Endothelial cell (in vitro differentiated cells): ENCODE measurements at places on chromosomes 7 and 10. TPM values are rescaled to one million over a fixed set of nuclear protein-coding genes. Genes with fewer than 3 reads are reported as not detected.

GRCh38 chr7:137480401-137480800 lies 136.9 kb upstream of the PTN start:
- H3K27me3 ChIP-seq: no peaks in the 10 kb centered on the region
- DNase-seq: no peak
- H3K4me1 ChIP-seq: peaks cover 9% of the 10 kb centered on the region
- no peak overlapping the region for H3K4me3 ChIP-seq
- no peak overlapping the region for H3K27ac ChIP-seq

- peaks cover 11% of the 10 kb centered on the region for H3K36me3 ChIP-seq
- DNase-seq: no peak
- H3K4me3 ChIP-seq: no peak overlapping the region
- H3K4me1 ChIP-seq: no peaks in the 10 kb centered on the region
- H3K27ac ChIP-seq: no peak overlapping the region
These were observed 124.4 kb upstream of the TCERG1L start for GRCh38 chr10:131435760-131436457.

GRCh38 chr10:78900715-78901430 lies 167.9 kb upstream of the ZMIZ1 start:
- H3K4me3 ChIP-seq: no peak overlapping the region
- no peaks in the 10 kb centered on the region for H3K4me1 ChIP-seq
- no peak for DNase-seq

DNA sequence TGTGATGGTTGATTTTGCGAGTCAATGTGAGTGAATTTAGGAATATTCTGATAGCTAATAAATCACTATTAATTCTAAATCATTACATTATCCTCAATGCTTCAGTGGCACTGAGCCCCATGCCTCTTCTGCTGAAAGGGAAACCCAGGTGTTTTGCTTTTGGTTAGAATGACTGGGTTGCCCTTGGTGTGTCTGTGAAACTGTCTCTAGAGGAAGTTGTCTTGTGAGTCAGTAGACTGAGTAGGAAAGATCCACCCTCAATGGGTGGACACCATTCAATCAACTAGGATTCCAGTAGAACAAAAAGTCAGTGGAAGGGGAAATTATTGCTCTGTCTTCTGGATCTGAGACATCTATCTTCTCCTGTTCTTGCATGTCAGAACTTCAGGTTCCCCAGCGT lies 472.4 kb downstream of the ANKRD7 start:
- H3K4me1 ChIP-seq: no peaks in the 10 kb centered on the region
- H3K27me3 ChIP-seq: peaks cover 1% of the 10 kb centered on the region
- H3K36me3 ChIP-seq: no peaks in the 10 kb centered on the region
- H3K4me3 ChIP-seq: no peak overlapping the region
- DNase-seq: no peak
- H3K27ac ChIP-seq: no peak overlapping the region

DNA sequence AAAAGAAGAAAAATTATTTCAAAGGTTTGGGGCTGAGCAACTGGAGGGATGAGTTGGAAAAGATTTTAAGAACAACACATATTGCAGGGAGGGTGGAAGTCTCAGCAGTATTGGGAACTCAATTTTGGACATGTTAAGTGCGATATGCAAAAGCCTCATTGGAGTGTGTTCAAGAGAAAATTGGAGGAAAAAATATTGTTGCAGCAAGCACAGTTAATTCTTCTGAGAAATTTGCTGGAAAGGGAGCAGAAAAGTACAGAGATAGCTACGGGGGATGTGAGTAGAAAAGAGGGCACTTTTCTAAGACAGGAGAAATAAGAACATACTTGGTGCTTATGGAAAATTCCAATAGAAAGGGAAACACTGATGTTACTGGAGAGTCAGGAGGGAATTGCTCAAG lies 59.8 kb upstream of the MAGI2 start:
- DNase-seq: no peak
- no peak overlapping the region for H3K27ac ChIP-seq
- no peaks in the 10 kb centered on the region for H3K27me3 ChIP-seq
- H3K4me3 ChIP-seq: no peak overlapping the region

- DNase-seq: no peak
- H3K4me1 ChIP-seq: peaks cover 8% of the 10 kb centered on the region
- H3K36me3 ChIP-seq: no peaks in the 10 kb centered on the region
These were observed 136.7 kb downstream of the PLPP4 start for GRCh38 chr10:120593693-120594092.

DNA sequence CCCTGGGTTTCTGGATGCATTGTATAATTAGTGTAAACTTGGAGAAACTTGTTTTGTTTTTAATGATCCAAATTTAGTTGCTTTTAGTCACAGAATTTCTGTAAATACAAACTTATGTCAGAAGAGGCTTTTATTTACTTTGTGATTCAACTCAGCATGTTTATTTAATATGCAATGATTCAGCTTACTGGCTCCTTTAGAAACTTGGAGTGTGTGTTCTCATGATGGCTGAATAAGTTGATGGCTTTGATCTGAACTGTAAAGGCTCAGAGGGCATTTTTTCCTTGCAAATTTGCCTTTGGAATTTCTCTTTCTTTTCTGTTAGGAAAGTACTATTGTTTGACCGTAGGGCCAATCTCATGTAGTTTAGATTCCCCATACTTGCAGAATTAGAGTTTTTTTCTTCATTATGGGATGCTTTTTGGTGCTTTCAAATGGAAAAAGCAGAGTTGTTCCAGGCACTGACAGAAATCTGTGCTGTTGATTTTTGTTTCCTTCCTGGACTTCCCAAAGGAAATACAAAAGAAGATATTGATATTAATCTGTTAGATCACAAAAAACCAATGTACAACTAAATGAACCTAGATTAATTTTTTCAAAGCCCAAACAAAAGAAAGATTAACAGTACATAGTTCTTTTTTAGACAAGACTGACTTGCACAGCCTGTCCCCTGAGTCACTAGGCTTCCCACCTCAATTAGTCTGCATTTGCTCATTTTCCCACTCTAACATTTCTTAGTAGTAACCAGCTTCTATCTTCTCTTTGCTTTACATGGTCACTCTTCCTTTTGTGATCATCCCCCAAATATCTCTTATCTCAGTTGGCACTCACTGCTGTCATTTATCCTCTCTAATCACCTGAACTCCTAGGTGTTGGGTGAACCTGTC lies 96.8 kb upstream of the AGR3 start:
- no peak overlapping the region for H3K4me3 ChIP-seq
- no peak for DNase-seq
- H3K36me3 ChIP-seq: no peaks in the 10 kb centered on the region
- no peak overlapping the region for H3K27ac ChIP-seq
- peaks cover 11% of the 10 kb centered on the region for H3K4me1 ChIP-seq

DNA sequence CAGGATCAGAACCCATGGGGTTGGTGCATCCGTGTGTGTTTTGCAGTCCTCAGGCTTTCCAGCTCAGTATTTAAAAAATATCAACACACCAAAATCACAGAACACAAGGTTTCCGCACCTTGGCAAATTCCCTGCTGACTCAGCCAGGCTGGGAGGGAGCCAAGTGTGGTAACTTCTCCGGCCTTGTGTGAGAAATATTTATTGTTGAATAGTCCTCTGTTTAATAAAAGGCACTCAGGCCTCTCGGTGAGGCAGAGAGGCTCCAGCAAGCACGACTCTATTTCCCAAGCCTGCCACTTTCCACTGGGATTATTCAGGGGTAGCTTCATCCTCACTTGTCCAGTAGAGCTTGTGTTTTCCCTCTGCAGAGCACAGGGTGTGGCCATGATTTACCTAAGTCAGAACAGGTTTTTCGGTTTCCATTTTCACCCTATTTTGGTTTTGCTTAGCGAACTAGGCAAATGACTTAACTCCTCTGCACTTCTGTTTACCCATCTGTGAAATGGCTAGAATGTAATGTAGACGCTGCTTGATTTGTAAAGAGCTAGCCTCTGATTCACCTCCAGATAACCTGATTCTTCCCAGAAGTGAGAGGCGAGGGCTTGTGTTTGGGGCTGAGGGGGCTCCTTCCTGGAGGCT lies 13.0 kb upstream of the CHST15 start:
- peaks cover 16% of the 10 kb centered on the region for H3K4me1 ChIP-seq
- H3K4me3 ChIP-seq: no peak overlapping the region
- DNase-seq: no peak
- H3K27me3 ChIP-seq: peaks cover 15% of the 10 kb centered on the region
- H3K36me3 ChIP-seq: peaks cover 8% of the 10 kb centered on the region

- no peak overlapping the region for H3K27ac ChIP-seq
- H3K27me3 ChIP-seq: no peaks in the 10 kb centered on the region
- no peak for DNase-seq
These were observed 22.8 kb downstream of the EEPD1 start for GRCh38 chr7:36175886-36176285.

GRCh38 chr7:70446448-70447143 lies 685.3 kb upstream of the GALNT17 start:
- no peaks in the 10 kb centered on the region for H3K4me1 ChIP-seq
- no peaks in the 10 kb centered on the region for H3K36me3 ChIP-seq
- no peak for DNase-seq
- H3K27me3 ChIP-seq: no peaks in the 10 kb centered on the region
- H3K27ac ChIP-seq: no peak overlapping the region

DNA sequence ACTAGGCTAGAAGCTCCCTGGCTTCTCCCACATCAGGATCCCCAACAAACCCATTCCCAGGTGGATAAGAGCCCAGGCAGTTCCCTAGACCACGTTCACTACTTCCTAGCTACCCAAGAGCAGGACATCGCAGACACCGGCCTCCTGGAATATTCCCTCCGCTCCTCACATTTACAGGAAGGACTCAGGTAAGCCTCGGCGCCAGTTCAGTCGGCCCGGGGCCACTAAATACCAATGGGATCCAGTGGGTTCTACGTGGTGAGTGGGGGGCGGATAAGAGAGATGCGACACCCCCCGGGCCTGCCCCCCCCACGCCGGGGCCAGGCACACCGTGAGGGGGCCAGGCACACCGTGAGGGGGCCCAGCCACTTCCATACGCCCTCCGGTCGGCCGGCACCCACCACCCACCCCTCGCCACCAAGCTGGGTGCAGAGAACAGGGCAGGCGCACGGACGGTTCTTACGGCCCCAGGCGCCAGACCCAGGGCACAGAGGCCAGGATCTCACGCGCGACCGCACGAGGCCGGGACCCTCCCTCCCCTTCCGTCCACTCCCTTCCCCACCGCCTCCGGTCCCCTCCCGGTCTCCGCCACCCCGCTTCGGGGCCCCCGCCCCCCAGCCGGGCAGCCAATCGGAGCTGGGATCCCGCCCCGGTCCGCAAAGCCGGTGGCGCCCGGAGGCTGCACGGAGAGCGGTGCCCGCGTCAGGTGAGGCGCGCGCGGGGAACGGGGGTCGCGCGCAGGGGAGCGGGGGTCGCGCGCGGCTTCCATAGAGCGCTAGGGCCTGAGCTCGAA lies at the start of gene BLVRA:
Gene BLVRA, plus strand, starts transcription at position 652 of the 793 bp plus-strand sequence. CDS start 12,479 bp downstream, outside the sequence.
- no peaks in the 10 kb centered on the region for H3K36me3 ChIP-seq
- peak; percentile 55 for DNase-seq
- peaks cover 14% of the 10 kb centered on the region for H3K27me3 ChIP-seq
- peaks cover 13% of the 10 kb centered on the region for H3K4me1 ChIP-seq
- H3K27ac ChIP-seq: peak within 1 kb of the TSS; percentile 38

FAM25C gene
- total RNA-seq: not detected

CDK1 gene
- total RNA-seq: 14.8 TPM

CRYGN gene
- not detected for total RNA-seq

HOXA1 gene
- 3.5 TPM for total RNA-seq
